ENCODE measurements at places on chromosomes 11 and 22.

- peak; percentile 96 for DNase-seq
Measured at GRCh38 chr11:94876645-94877442, 96.5 kb downstream of the CWC15 start.

GRCh38 chr22:19876314-19876940, 21.8 kb upstream of the GNB1L start:
- no peak for DNase-seq

DNA sequence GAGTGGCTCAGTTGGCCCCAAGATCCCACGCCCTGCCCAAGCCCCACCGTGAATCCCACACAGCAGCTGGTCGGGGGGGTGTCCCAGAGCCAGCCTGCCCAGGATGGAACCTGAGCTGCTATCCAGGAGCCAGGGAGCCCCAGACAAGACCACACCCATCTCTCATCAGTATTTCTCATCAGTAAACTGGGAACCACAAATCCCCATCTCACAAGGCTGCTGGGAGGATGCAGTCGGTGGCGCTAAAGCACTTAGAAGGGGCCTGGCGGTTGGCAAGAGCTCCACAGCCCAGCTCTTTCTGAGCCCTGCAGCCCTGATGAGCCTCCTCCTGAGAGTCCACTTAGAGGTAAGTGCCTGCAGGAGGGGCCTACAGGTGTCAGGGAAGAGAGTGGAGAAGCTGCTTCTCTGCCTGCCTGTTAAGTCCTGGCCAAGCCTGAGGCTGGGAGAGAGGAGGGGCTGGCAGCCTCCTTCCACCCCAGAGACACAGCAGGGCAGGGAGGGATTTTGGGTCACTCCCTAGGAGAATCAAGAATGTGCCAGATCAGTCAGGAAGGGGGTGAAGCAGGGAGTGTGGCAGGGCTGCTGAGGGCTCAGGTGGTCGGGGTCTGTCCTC, 6.1 kb downstream of the FADS3 start:
- no peak for DNase-seq

DNA sequence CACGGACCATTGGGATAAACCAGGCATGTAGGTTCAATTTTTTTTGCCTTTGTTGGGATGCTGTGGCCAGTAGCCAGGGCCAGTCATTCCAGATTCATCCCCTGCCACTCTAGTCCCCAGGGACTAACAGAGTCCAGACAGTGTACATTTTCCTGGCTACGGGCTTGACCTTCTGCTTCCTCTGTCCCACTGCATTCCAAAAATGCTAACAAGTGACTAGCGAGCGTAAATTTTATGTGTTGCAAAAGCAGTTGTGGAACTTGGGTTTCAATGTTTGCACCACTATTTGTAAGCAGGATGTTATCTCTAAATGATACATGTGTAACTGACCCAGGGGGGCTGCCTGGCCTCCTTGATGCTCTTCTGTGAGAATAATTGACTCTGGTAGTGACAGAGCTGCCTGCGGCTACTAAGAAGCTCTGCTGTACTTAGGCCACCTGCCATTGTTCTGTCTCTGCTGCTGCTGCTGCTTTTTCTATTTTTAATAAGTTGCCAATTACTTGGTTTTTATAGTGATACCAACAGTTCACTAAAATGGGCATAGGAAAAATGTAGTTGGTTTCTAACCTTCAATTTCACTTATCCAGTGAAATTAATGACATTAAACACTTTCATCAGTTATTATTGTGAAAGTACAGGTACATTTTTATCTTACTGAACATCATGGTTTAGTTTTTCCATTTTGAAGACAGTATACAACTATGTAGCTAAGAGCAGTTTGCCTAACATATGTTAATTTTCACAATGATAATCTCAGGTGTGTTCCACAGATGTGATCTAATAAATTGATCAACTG, 26.8 kb downstream of the TNRC6B start:
- DNase-seq: peak; percentile 90

DNA sequence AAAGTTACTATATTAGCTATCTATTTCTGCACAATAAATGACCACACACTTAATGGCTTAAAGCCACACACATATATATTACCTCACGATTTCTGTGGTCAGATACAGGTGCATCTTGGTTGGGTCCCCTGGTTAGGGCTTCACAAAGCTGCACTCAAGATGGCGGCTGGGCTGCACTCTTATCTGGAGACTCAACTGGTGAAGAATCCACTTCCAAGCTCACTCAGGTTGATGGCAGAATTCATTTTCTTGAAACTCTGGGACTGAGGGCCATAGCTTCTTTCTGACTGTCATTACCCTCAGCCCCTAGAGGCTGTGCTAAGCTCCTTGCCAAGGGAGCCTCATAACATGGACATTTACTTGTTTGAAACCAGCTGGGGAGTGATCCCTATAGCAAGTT, 5.1 kb upstream of the MS4A10 start:
- DNase-seq: no peak

DNA sequence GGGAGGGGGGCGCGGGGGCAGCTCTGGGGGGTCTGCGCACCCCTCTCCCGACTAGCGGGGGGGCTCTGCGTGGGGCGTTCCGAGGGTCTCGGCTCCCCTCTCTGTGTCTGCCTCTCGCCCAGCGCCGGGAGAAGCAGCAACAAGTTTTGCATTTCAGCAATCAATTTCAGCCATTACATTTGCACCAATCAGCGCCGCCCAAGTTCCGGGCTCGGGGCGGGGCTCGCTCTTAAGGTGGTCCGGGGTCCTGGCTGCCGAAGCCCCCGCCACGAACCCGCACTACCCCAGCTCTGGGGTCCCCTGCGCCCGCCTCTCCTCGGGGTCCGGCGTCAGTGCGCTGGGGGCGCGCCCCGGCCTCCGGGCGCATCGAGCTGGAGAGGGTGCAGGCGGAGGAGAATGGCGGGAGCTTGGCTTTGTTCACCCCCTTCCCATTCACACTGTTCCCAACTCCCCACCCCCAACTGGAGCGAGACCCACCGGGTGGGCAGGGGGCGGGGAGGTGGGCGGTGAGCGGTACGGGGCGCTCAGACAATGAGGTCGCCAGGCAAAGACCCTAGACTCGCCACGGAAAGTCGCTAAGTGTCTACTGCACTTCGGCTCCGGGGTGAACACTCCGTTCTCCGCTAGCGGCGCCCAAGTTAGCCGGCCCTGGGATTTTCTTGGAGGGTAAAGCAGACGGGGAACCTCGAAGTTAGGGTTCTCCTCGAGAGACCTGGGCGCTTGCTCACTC, at the start of gene MN1:
Gene MN1 (minus strand): TSS at position 141 of the 730 bp plus-strand sequence. CDS start 1,213 bp downstream, outside the sequence.
- DNase-seq: peak; percentile 63

DNA sequence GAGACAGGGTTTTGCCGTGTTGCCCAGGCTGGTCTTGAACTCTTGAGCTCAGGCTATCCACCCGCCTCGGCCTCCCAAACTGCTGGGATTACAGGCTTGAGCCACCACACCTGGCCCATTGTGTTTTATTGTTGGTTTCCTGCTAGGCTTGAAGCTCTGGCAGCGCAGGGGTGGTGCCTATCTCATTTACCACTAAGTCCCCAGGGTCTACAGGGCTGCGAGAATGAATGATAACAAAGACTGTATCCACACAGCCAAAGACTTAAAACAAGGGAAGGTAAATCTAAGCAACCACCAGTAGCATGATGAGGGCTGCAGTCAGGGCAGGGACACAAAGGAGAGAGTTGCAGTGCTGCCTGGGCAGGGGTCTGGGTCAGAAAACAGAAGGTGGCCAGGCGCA, 37.3 kb upstream of the XBP1 start:
- no peak for DNase-seq

DNA sequence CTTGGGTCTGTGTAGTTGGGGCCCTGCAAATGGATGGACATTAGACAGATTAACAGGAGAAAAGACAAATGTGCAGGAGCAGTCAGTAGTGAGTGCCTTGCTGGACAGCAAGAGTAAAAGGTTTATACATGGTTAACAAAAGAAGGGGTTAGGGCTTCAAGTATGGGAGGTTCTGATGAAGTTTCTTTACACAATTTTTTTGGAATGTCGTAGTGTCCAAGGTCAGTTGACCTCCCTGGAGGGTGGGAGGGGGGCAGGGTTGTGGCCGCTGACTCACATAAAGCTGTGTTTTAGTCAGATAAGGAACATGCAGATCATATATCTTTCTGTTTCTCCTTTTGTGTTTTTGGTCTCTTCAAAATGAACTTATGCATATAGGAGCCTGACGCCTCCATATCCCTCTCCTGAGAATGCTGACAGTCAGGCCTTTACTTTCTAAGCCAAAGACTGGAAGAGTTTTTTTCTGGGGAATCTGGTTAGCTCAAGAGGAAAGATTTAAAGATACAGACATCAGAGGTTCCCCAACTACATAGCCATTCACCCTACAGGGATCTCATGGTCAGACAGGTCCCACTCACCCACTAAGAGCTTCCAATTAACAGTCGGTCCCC, 134.3 kb downstream of the NECTIN1 start:
- peak; percentile 73 for DNase-seq

DNA sequence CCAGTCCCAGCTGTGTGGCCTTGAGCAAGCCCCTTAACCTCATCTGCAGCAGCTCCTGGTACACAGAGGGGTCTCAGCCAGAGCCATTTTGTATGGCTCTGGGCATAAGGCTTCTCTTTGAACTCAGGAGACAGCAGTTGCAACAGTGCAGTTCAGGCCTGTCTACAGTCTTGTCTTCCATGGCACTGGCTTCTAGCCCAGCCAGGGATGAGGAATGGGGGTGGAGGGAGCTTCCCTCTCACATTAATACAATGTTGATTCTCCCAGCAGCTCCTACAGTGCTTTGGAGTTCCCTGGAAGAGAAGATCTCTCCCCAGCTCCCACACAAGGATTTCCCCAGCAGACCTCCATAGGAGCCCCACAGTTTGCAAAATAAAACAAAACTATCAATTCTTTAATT, 350.2 kb downstream of the BUD13 start:
- DNase-seq: no peak

DNA sequence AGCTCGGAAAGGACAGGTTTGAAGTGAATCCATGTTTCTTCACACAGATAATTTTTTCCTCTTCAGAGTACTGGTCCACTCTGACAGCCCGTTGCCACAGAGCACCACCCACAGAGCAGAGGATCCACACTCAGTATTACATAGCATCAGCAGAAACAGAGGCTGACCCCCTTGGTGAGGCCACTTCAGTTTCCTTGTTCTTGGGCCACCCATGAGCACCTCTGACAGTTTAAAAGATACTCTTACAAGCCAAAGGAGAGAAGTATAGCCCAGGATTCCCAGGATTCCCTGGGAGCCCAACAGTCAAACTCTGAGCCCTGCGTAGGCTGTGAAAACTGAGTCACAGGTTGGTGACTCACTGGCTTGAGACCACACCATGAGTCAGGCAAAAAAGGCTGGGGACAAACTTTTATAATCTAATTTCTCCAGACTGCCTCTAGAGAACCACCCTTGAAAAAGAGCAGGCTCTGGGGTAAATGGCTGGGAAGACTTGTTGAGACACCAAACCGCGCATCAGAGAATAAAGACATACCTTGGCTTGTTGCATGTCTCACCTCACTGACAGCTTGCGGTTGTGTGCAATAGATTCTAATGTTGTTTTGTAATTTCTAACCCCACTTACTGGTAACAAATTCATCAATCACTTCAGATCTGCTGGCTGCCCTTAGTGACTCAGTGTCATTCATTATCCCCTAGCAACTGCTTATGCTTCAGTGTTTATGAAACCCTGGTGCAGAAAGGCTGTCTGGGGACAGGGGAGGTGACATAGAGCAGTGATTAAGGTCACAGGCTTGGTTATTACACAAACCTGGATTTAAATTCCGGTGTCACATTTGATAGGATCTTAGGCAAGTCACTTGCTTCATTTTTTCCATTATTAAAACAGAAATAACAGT, 56.9 kb upstream of the PRSS23 start:
- DNase-seq: peak; percentile 100

GRCh38 chr11:38598418-38598817, 2000.4 kb upstream of the RAG2 start:
- DNase-seq: no peak

GRCh38 chr11:108561535-108561991, 32.0 kb downstream of the EXPH5 start:
- peak; percentile 85 for DNase-seq

All from fibroblast of skin of back (primary cell).